ENCODE measurements at places on chromosomes 1 and 21. TPM values are rescaled to one million over a fixed set of nuclear protein-coding genes. Genes with fewer than 3 reads are reported as not detected.

Gene TNFRSF18
- not detected for polyA plus RNA-seq

- peak; percentile 39 for DNase-seq
These were observed 63.4 kb downstream of the KCNAB2 start for GRCh38 chr1:6108937-6109614.

DNA sequence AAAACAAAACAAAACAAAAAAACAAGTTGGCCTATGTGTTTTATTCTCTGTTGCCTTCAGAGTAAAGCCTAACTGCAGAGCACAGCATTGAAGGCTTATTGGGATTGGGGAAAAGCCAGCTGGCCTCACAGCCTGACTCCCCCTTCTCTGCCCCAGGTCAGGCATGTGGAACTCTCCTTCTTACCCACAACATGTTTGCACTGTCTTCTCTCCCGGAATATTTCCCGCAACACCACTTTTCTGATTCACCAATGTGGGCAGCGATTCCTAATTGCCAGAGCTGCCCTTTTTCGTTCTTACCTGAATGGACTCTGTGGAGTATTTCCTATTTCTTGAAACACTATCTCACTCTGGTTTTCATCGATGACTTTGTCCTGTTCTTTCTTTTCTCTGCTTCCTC lies 2.8 kb upstream of the TARBP1 start:
- no peak for DNase-seq

DNA sequence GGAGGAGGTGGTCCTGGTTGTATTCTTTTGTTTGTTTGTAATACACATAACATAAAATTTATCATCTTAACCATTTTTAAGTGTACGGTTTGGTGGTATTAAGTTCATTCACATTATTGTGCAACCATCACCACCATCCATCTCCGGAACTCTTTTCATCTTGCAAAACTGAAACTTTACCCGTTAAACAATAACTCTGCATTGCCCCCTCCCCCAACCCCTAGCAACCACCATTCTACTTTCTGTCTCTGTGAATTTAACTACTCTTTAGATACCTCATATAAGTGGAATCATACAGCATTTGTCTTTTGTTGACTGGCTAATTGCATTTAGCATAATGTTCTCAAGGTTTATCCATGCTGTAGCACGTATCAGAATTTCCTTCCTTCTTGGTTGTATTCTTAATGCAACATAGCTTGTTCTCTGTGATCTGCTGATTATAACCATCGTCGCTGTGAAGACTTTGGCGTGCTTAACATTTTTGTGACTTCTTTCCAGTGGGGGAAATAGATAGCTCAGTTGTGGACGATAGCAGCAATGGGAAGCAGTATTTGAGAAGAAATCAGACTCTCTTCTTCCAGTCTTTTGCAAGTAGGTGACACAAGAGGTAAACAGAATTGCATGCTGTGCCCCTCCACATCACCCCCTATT lies 117.5 kb upstream of the HOOK1 start:
- peak; percentile 33 for DNase-seq

GRCh38 chr1:10818262-10819197 lies 22.1 kb upstream of the CASZ1 start:
- no peak for DNase-seq

GRCh38 chr1:9615316-9616063 lies 26.8 kb downstream of the TMEM201 start:
- peak; percentile 41 for DNase-seq
